ENCODE measurements at places on chromosomes 12 and 14.

GRCh38 chr12:12379831-12380730 is 23.2 kb downstream of the BORCS5 start:
- no peak for DNase-seq

GRCh38 chr14:59294662-59294992 is 106.2 kb downstream of the DAAM1 start:
- DNase-seq: no peak

- no peak for DNase-seq
These were observed 23.0 kb downstream of the DIO3 start for GRCh38 chr14:101584055-101584859.

GRCh38 chr14:55802986-55803872 is 223.2 kb downstream of the KTN1 start:
- no peak for DNase-seq

GRCh38 chr14:80545935-80546854 is 334.9 kb upstream of the DIO2 start:
- no peak for DNase-seq

DNA sequence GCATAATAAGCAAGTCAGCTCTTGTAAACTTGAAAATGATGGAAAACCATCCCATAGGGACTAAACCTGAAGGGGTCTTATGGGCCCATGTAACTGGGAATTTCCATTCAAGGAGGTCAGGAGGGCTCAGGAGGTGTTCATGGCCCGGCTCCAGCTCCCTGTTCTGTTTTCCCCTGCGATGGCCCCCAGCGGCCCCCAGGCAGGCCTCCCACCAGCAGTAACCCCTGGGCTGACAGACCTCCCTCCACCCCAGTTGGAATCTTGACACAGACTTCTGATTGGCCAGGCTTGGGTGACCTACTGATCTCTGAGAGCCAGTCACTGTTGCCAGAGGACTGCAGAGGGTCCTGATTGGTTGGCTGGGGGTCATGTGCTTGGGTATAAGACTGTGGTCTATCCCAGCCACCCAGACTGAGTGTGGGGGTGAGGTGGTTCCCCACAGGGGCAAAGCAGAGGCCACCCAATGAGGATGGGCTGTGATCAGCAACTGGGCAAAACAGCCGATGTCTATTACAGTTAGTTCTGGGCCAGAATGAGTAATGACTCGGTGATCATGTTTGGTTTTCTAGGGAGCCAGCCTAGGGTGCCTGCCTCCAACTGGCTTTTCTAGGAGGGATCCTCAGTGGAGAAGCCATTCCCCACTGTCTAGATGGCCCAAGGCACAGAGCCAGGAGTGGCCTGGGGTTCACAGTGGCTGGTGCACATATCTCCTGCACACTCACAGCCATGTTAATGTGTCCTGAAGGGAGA is 27.0 kb downstream of the RHOF start:
- no peak for DNase-seq

DNA sequence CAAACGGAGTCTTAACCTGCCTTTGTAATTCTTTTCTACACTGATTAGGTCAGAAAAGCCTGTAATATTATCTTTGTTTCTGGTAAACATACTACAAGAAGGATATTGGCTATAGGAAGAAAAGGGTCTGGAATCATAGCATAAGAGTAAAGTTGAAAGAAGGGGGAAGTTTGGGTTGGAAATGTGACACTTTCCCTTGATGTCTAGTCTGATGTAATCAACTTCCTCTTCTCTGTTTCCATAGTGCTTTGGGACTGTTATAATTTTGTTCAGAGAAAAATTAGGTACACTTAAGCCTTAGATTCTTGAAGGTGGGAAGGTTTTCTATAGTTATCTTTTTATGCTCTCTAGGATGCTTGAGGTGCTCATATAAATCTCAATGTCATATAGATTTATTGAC is 322.2 kb downstream of the AEBP2 start:
- DNase-seq: no peak

Data from activated T-cell treated with anti-CD3 and anti-CD28 coated beads for 1 hour (primary cell).